HCT116 (cell line): ENCODE measurements at places on chromosomes 5 and 9. TPM values are rescaled to one million over a fixed set of nuclear protein-coding genes. Genes with fewer than 3 reads are reported as not detected.

Gene CNTNAP3B
- total RNA-seq = 24.3 TPM

Gene DNM1
- 12.0 TPM for total RNA-seq

Gene BRD9
- total RNA-seq = 54.6 TPM

Gene TXNDC8
- not detected for total RNA-seq

Gene TEK
- 0.15 TPM for total RNA-seq

Gene CCNB1
- total RNA-seq = 281 TPM

Gene ANKS6
- 39.2 TPM for total RNA-seq

Gene RBM22
- 61.4 TPM for total RNA-seq

Gene ADGRV1
- 6.0 TPM for total RNA-seq

Gene CDC25C
- total RNA-seq = 19.3 TPM

Gene CCDC187
- 4.6 TPM for total RNA-seq

DNA sequence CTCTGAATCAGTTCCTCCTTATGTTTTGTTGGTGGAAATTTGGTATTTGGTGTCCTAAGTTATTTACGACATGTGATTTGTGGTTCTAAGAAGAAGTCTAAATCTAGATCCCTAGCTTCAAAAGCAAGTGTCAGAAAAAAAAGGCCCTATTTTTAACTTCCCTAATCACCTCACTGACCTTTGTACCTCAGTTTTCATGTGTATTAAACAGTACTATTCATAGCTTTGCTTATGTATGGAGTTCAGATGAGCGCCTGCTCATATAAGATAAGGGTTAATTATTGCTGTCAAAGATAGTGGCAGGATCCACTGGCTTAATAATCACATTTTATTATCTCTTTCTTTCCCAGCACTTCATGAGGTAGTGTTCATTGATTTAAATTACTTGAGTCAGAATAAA lies 318.2 kb downstream of the PARP8 start:
- no peak for DNase-seq

DNA sequence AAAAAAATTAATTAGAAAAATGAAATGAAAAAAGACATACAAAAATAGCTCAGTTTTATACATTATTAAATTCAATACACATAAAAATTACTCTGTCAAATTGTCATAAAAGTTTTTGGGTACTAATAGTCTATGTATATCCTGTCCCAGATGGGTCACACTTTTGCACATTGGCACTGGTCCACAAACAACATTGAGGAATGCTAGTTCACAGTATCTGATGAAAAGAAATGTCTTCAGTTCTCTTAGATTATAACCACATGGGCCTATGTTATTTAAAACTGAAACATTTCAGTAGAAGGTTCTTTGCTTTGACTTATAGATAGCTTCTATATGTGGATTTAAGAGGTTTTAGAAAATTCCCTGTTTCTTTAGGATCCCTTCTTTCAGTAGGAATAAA lies 39.8 kb downstream of the LNPEP start:
- no peak for DNase-seq

GRCh38 chr5:153030755-153031725 lies 459.4 kb upstream of the GRIA1 start:
- no peak for DNase-seq

GRCh38 chr5:1800472-1801221 lies 560 bp upstream of the NDUFS6 start:
- DNase-seq = no peak

- no peak for DNase-seq
These were observed 232.9 kb upstream of the MVB12B start for GRCh38 chr9:126093771-126094170.

GRCh38 chr9:71245651-71246050 lies 124.2 kb upstream of the TRPM3 start:
- DNase-seq = no peak

GRCh38 chr9:108311745-108312144 lies 544.0 kb downstream of the ACTL7B start:
- no peak for DNase-seq

GRCh38 chr9:38308136-38308535 lies 84.4 kb upstream of the ALDH1B1 start:
- DNase-seq = no peak

GRCh38 chr9:115425601-115426000 lies 307.6 kb upstream of the TNC start:
- no peak for DNase-seq

GRCh38 chr5:180291234-180291940 lies 496 bp downstream of the MAPK9 start:
- no peak for DNase-seq

DNA sequence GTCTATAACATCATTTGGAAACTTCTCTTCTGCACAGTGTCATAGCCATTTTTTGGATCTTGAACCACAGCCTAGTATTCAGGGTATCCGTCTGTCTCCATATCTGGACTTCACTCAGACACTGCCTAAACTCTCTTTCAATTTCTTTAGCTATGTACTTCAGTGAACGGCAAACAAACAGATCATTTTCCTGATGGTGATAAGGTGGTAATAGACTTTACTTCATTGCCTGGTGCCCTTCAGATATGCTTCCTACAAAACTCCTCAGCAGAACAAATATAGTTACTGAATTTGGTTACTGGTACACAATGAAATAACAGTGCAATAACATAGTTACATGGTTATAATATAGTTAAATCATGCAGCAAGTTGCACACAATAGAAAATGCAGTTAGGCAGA lies 348.2 kb downstream of the ZSWIM6 start:
- DNase-seq = no peak

- no peak for DNase-seq
These were observed 5.0 kb upstream of the TEX48 start for GRCh38 chr9:114687034-114687433.

DNA sequence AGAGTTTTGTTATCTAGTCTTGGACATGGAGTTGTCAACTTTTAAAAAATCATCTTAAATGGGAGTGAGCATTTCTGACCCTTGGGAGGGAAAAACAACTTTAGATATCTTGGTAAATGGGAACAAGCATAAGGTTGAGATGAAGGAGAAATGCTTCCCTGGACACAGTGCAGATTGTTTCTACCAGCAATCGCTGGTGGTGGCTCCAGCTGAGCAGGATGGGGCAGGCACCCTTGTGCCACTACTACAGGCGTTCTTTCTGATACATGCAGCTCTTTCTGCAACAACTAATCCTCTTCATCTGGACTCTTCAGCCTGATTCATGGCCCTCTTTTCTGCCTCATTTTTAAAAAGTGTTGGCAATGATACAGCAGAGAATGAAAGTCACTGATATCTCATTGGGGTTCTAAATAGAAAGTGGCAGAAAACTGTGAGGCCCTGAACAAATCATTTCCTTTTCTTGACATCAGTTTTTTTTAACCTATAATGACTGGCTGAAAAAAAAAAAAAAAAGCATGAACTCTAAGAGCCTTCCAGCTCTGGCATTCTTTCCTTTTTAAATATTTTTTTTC lies 409.4 kb upstream of the PTGER4 start:
- no peak for DNase-seq

DNA sequence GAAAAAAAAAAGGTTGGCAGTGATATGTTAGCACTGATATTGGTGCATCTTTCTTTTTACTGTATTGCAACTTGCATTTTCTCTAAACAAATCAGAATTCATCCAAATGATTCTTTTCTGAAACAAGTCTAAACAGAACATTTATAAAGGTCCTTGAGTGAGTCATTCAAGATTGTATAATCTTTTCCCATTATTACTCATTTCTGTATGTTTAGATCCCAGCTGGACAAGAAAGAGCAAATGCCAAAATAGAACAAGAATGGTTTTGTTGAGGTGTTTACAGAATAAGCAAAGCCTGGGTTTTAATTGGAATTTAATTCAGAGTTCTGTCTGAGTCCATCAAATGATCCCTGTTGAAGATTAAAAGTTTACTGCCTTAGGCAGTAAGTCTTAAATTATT lies 112.3 kb downstream of the VCAN start:
- DNase-seq = no peak

GRCh38 chr5:83443534-83443933 lies 28.0 kb upstream of the VCAN start:
- DNase-seq = no peak

- DNase-seq = peak; percentile 15
These were observed 6.1 kb upstream of the ZNF79 start for GRCh38 chr9:127418037-127418471.

GRCh38 chr5:52771343-52772039 lies 16.2 kb upstream of the ITGA1 start:
- no peak for DNase-seq

GRCh38 chr5:52693280-52693679 lies 94.4 kb upstream of the ITGA1 start:
- no peak for DNase-seq

DNA sequence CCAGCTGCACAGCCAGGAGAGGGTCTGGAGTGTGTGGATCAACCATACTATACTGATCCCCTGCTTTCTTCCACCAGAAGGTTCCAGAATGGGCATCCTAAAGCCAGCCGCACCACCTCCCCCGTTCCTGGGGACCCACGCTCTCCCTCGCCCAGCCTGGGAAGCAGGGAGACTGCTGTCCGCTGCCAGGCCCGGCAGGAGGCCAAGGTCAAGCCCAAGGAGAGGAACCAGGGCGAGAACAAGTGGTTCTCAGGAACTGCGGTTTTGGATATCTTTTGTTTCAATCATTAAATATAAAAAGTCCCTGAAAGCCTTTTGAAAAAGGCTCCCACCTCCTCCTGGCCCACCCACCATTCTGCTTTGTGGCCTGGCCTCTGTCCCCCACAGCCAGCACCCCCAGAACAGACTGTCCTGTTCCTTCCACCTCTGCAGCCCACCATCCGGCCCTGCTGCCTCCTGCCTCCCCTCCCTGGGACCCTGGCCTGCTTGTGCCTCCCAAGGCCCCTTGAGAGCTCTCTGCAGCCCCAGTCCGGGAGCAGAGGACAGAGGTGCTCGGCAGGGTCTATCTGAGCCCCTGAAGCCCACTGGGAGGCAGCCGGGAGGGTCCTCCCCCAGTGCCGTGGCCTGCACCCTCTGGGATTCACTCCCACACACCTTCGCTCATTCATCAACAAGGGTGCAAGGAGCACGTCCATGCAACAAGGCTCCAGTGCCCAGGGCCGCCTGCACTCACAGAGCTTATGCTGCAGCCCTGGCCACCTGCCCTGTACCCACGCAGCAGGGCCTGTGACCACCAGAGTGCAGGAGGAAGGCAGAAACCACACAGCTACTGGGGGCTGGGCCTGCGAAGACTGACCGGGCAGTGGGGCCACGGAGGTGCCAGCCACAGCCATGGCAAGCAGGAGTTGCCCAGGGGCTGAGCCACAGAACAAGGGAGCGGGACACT lies 614 bp upstream of the LCN6 start:
- DNase-seq = no peak
